ENCODE measurements at places on chromosomes 4 and X. TPM values are rescaled to one million over a fixed set of nuclear protein-coding genes. Genes with fewer than 3 reads are reported as not detected.

C4orf50 gene
- total RNA-seq = not detected

KLF8 gene
- 0.02 TPM for total RNA-seq

HMX1 gene
- not detected for total RNA-seq

GABRA4 gene
- not detected for total RNA-seq

EGFL6 gene
- total RNA-seq = 0.06 TPM

SSX2B gene
- total RNA-seq = not detected

CT45A10 gene
- total RNA-seq = not detected

SCML1 gene
- 4.3 TPM for total RNA-seq

PARM1 gene
- total RNA-seq = 0.40 TPM

MSANTD1 gene
- total RNA-seq = 0.08 TPM

ZNF518B gene
- total RNA-seq = 3.1 TPM

ENPEP gene
- total RNA-seq = 0.05 TPM

BGN gene
- total RNA-seq = not detected

SGCB gene
- total RNA-seq = 18.2 TPM

IBSP gene
- total RNA-seq = not detected

RNF150 gene
- 0.30 TPM for total RNA-seq

MAGEA8 gene
- not detected for total RNA-seq

BEX5 gene
- not detected for total RNA-seq

HS3ST1 gene
- total RNA-seq = 0.90 TPM

Data from A549 treated with GW870086 at 1 μM for 4 hours (cell line).